Stimulated activated CD8-positive, alpha-beta memory T cell treated with anti-CD3 and anti-CD28 coated beads, Interleukin-2, amount 100 ng/mL, for 1 hour (primary cell): ENCODE measurements at places on chromosomes 2 and 18.

DNA sequence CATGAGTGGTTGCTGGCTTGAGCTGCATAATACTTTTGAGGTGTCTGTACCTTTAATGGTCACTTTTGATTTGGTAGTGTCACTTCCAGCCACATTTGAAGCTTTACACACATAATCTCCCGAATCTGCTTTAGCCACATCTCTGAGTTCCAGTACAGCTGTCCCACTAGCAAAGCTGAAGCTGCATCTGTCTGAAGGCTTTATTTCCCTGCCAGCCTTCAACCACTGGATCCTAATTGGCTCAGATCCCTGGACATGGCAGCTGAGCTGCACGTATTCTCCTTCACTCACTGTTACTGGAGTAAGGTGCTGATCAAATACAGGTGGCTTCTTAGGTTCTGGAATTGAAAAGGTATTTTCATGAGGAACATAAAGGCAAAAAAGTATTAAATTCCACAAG is 99.7 kb downstream of the TTN start:
- DNase-seq: no peak

DNA sequence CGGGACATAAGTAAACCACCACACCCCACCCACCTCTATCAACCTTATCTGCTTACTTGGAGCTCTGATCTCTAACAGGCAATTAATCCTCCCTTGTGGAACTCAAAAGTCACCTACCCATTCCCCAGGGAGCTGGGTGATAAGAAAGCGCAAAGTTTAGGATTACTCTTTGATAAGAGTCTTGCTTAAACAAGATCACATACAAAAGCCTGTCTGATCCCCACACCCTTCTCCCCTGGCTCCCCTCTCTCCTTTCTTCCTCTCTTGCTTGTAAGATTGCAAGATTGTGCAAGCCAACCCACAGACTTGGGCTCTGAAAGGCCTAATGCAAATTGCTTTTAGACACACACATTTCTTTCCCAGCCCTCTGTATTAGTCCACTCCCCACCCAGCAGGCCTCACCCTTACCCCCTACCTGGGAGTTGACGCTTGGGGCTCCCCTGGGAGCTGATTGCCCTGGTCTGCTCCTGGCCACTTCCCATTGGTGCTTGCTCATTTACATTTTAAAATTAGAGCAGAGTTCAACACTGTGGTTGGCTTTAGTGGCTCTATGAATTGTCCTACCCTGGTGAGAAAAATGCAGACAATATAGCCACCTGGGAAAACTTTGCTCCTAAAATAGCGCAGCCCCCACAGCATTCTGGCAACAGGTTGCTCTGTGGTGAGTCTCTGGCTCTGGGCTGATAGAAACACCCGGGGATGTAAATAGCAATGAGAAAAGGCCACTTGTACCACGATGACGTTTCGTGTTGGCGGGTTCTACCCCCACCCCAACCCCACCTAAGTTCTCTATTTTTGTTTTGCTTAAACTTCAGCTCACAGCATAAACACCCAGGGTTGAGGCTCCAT is 92.8 kb upstream of the MSH2 start:
- DNase-seq: no peak

- no peak for DNase-seq
These were observed 219.2 kb downstream of the IRS1 start for GRCh38 chr2:226580403-226580802.

- no peak for DNase-seq
These were observed 1115.9 kb upstream of the ZEB2 start for GRCh38 chr2:145635706-145636427.

DNA sequence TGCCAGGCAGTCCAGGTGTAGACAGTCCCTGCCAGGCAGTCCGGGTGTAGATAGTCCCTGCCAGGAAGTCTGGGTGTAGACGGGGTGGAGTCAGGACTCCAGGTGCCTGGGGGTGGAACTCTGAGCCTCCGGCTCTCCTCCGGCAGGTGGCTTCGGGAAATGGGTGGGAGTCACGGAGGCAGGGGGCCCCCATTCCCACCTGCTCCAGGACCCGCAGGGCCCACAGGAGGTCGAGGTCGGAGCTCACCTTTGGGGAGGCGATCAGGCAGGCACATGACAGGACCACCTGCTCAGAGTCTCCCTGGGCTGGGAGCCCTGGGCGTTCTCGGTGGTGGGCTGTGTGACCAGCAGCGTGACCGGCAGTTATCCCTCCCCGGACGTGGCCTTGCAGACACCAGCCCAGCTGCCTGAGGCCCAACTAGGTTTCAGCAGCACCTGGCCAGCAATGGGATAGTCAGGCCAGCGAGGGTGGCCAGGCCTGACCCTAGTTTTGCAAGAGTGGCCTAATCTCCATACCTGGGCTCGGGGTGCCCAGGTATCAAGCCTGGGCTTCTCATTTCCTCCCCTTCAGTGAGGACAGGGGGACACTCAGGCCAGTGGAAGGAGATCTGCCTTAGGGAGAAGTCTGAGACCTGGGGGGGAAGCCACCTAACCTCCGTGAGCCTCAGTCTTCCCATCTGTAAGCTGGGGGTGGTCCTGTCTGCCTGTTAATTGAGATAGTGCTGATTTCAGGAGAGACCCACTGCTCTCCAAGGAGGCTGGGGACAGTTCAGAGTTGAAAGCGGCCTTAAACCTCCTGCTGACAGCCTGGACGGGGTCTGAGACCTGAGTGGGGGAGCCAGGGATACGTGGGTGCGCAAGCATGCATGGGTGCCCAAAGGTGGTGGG is 13.2 kb downstream of the GPC1 start:
- no peak for DNase-seq

- no peak for DNase-seq
These were observed 17.7 kb upstream of the HNRNPLL start for GRCh38 chr2:38620282-38620977.

DNA sequence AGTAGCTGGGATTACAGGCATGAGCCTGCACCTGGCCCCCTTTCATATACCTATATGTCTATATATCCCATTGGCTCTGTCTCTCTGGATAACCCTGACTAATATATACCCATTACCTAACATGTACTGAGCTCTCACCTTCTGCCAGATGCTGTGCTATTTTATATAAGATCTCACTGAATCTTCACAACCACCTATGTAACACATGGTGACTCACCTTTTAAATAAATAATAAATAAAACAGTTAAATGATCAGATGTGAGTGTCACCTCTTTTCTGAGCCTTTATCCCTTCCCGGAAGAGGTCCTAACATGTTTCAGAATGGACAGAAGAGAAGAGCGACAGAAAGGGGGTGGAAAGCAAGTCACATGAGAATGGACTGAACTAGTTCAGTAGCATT is 123.1 kb downstream of the SPIRE1 start:
- no peak for DNase-seq

- no peak for DNase-seq
These were observed 35.3 kb downstream of the KCNF1 start for GRCh38 chr2:10947005-10947440.
